Adipocyte (in vitro differentiated cells): ENCODE measurements at places on chromosomes 16 and 17.

DNA sequence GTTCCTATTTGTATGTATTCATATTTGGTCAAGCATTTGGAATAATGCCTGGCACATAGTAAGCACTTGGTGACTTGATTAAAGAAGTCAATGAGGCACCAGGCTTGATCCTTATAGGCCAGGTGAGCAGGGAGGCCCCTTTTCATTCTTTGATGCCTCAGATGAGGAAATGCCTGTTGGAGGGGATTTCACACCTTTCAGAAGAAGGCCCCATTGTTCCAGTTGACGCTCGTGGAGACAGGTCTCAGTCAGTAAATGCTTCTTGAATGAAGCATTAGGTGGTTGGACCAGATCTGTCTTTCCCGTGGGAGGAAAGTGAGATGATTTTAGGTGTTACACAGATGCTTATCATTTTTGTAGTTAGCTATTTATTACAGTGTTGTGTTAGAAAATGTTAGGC lies 13.0 kb downstream of the LCMT1 start:
- no peak for DNase-seq

DNA sequence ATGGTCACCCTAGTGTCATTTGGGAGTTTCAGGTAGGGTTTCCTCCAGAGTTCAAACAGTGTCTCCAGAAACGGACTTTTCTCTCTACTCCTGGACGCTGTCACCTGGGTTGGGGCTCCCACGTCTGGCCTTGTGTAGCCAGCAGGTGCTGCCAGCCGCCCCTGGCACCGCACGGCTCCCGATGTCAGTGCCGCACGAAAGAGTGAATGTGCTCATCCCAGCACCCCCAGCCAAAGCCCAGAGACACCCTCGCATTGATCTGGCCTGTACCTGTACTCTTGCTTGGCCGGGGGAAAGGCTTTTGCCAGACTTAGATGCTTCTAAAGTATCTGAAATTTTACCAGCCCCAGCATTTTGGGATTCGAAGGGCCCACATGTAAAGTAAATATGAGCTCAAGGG lies 351.9 kb downstream of the C16orf95 start:
- no peak for DNase-seq

DNA sequence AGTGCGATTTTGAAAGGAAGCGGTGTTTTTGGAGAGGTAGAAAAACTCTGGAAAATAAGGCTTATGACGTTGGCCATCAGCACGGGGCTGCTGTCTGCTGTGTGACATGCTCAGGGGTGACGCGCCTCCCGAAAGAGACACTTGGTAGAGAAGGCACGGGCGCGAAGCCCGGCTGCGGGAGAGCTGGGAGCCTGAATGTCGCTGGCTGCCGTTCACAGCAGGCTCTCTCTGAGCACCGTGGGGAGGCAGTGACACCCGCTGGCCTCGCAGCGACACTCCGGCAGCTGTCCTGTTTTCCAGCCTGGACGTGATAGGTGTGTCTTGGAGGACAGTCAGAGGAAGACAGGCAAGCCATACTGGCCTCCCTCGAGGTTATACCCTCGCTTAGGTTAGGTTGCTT lies 759.1 kb upstream of the RBFOX1 start:
- no peak for DNase-seq

- no peak for DNase-seq
These were observed 50.7 kb downstream of the CFDP1 start for GRCh38 chr16:75382611-75383010.

GRCh38 chr16:72658888-72659717 lies 388.8 kb downstream of the ZFHX3 start:
- no peak for DNase-seq

GRCh38 chr16:74029115-74029792 lies 267.4 kb upstream of the PSMD7 start:
- DNase-seq, result no peak

DNA sequence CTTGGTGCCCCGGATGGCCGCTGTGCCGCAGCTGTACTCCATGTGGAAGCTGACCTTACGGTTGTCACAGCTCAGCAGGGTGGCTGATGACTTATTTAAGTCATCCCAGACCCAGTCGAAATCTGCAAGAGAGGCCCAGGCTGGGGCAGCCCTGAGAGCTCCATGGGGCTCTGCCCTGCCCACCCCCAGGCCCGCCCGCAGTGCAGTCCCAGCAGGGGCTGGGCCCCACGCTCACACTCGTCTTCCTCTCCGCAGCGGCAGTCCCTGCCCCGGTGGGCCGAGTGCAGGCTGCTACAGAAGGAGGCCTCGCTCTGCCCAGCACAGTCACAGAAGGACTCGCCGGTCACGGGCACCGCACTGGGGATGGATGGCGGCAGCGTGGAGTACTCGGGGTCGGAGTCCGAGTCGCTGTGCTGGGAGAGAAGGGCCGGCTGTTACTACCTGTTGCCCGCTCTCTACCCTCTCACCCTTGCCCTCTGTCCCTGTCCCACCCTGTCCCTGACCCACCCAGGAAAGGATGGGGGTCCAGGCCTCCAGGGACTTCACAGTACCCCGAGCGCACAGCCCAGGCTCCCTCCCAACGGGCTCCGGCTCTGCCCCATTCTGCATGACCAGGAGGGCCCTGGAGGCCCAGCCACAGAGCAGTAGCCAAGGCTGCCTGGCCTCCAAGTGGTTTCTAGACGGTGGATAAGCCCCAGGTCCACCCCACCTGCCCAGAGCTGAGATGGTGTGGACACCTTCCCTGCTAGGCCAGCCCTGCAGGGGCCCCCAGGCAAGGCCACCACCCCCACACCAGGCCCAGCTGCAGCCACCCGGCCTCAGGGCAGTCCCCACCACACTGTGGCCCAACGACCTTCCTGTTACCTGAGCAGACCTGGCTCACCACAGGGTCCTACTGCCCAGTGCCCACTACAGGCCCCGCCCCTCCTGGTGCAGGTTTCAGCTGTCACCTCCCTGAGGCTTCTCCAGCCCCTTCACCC lies 3.9 kb downstream of the SPSB3 start:
- no peak for DNase-seq

- no peak for DNase-seq
These were observed 89.6 kb downstream of the CDH13 start for GRCh38 chr16:82716361-82716855.

- no peak for DNase-seq
These were observed 12.0 kb downstream of the CA7 start for GRCh38 chr16:66856184-66856730.

DNA sequence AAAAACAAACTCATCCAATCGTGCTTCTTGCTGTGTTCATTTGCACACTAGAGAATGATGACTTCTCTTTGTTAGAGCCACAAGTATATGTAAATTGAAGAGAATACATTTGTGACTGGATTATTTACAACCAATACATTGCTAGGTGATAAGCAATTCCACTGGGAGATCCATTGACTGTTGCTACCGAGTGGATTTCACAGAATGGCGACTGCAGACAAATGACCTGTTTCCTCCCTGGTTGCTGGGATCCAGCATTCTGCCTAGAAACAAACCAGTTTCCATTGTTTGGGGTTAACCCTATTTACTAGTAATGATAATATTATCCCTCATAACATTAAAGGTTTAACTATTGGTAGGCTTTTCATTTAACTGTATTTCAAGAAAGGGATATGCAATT lies 36.9 kb upstream of the CPHXL start:
- no peak for DNase-seq

DNA sequence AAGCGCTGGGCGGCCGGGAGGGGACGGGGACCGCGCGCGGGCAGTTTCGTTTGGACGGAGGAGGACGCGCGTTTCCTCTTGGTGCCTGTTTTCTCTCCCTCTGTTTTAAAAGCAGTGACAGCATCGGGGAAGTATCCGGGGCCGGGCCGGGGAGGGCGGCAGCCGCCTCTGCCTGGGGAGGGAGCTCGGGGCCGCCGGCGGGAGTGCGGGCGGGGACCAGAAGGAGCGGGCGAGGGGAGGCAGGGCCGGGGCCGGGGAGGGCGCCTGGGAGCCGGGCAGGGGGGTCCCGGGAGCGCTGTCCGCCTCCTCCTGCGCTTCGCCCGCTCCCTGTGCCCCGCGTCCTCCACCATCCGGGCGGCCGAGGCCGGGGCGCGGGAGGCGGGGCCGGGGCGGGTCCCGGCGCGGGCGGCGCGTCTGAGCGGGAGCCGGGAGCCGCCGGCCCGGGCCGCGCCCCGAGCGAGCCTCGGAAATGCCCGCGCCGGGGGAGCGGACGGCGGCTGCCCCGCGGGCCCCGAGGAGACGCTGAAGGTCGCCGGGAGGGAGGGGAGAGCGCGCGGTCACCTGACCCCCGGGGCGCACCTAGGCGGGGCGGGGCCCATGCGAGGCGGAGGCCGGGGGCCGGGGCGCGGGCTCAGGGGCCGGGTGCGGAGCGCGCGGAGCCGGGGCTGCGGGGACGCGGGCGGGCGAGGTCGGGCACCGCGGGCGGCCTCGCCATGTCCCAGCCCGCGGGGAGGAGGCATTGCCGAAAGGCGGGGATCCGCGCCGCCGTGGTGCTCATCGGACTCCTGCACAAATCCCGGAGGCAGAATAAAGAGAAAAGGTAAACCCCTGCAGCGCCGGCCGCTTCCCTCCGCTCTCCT lies 57.3 kb downstream of the RAP1GAP2 start:
- peak; percentile 62 for DNase-seq

GRCh38 chr17:65556014-65556909 lies 5.2 kb downstream of the AXIN2 start:
- peak; percentile 78 for DNase-seq

GRCh38 chr16:89712274-89712781 lies 8.4 kb downstream of the VPS9D1 start:
- DNase-seq, result no peak

- no peak for DNase-seq
These were observed 52.7 kb upstream of the KSR1 start for GRCh38 chr17:27403480-27404005.

DNA sequence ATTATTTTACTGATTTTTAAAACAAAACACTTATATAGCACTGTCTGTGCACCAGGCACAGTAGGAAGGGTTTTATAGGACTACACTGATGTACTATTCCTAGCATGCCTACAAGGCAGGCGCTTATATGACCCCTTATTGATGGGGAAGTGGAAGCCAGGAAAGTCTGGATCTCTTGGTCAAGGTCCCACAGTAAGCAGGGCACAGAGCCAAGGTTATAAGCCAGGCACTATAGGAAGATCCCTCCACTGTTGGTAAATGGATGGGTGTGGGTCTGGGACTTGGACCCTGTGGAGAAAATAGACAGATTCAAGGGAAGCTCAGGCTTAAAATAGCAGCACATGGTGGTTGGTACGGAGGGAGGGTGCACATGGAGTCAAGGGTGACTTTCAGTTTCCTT lies 59.1 kb upstream of the PLCG2 start:
- no peak for DNase-seq

- peak; percentile 85 for DNase-seq
These were observed 3.1 kb upstream of the SETD6 start for GRCh38 chr16:58511933-58512815.

DNA sequence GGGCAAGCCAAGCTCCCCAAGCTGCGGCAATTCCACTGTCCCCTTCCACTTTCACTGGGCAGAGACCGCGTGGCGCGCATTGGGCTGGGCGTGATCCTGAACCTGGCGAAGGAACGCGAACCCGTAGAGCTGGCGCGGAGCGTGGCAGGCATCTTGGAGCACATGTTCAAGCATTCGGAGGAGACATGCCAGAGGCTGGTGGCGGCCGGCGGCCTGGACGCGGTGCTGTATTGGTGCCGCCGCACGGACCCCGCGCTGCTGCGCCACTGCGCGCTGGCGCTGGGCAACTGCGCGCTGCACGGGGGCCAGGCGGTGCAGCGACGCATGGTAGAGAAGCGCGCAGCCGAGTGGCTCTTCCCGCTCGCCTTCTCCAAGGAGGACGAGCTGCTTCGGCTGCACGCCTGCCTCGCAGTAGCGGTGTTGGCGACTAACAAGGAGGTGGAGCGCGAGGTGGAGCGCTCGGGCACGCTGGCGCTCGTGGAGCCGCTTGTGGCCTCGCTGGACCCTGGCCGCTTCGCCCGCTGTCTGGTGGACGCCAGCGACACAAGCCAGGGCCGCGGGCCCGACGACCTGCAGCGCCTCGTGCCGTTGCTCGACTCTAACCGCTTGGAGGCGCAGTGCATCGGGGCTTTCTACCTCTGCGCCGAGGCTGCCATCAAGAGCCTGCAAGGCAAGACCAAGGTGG lies 9.8 kb downstream of the SARM1 start:
- no peak for DNase-seq

- DNase-seq, result no peak
These were observed 13.4 kb downstream of the PDK2 start for GRCh38 chr17:50108556-50108955.

DNA sequence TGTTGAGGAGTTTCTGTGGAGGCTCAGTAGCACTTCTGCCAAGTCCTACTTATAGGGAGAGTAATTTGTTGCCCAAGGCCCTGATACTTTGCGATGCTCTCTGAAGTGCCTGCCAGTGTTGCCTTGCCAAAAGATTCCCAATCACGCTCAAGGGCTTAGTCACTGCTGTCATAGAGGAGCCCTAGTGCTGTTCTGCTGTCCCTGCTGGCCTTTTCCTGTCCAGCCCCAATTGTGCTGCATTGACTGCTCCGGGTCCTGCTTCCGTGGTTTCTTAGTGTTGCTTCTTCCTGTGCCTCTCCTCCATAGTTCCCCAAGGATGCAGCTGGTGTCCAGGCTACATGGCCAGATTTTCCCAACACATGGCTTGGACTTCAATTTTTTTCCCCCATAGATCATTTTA lies 13.9 kb downstream of the NUP93 start:
- peak; percentile 43 for DNase-seq

DNA sequence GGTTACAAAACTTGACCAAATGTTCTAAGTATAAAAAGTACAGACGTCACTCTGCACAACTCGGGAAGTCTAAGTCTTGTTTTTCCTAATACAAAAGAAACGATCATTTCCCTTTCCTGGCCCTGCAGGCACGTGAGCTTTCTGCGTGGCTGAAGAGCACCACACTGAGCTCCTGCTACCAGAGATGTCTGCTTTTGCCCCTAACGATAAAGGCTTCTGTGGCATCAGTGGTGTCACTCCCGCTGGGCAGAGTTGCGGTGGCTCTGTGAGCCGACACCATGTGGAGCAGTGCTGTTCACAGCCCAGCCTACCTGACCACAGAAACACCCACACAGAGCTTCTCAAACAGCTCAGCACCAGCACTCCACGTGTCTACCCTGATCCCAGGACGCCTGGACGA lies 20.5 kb downstream of the EMC8 start:
- DNase-seq, result no peak

DNA sequence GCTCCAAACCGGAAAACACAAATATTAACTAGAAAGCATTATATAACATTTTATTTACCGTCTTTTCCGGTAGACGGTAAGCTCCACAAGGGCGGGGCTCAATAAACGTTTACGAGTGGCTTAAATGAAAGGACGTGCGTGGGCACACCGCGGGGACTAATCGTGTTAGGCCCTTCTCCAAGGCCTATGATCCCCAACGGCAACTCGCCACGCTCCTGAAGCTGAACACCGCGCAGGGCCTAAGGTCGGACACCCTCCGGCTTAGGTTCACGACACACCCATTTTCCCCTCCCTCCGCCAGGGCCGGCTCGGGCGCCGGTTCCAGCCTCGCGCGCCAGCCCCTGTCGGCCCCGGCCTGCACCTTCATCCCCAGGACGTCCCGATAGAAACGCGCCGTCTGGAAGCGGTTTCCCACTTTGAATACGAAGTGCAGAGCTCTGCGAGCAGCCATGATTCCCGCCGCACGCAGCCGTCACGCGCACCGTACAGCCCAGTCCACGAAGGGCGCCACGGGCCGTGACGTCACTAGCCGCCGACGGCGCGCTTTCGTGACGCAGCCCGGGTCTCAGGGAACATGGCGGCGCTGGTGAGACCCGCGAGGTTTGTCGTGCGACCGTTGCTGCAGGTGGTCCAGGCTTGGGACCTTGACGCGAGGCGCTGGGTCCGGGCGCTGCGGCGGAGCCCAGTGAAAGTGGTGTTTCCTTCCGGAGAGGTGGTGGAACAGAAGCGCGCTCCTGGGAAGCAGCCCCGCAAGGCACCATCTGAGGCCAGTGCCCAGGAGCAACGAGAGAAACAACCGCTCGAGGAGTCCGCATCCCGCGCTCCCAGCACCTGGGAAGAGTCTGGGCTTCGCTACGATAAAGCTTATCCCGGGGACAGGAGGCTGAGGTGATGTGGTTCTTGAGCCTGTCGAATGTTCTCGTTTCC lies at the start of the genes GLOD4 and MRM3:
Gene GLOD4, minus strand, starts transcription at position 476 of the 927 bp plus-strand sequence. Its CDS starts 25 bp downstream, at position 451.
Gene MRM3, plus strand, starts transcription at position 549 of the 927 bp plus-strand sequence. Its CDS starts 26 bp downstream, at position 575.
- DNase-seq, result peak; percentile 95
